Neuronal stem cell (in vitro differentiated cells): ENCODE measurements at places on chromosomes 6 and 20.

- no peak for DNase-seq
Observed at GRCh38 chr20:53693262-53693871, 99.7 kb upstream of the ZNF217 start.

- DNase-seq: no peak
Observed at GRCh38 chr20:51417250-51418136, 125.0 kb downstream of the NFATC2 start.

DNA sequence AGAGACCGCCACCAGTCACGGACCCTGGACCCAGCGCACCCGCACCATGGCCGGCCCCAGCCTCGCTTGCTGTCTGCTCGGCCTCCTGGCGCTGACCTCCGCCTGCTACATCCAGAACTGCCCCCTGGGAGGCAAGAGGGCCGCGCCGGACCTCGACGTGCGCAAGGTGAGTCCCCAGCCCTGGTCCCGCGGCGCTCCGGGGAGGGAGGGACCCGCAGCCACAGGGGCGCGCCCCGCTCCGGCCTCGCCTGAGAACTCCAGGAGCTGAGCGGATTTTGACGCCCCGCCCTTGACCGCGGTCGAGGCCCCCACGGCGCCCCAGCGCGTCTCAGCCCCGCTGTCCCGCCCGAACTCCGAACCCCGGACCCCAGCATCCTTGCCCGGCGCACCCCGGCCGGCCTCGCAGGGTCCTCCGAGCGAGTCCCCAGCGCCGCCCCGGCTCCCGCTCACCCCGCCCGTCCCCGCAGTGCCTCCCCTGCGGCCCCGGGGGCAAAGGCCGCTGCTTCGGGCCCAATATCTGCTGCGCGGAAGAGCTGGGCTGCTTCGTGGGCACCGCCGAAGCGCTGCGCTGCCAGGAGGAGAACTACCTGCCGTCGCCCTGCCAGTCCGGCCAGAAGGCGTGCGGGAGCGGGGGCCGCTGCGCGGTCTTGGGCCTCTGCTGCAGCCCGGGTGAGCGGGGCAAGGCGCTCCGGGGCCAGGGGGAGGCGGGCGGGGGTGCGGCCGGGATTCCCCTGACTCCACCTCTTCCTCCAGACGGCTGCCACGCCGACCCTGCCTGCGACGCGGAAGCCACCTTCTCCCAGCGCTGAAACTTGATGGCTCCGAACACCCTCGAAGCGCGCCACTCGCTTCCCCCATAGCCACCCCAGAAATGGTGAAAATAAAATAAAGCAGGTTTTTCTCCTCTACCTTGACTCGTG, at the start of gene OXT:
TSS of gene OXT (plus strand) at position 11 of the 920 bp plus-strand sequence. CDS start at position 47, 36 bp downstream.
- DNase-seq: no peak

- DNase-seq: peak; percentile 11
Observed at GRCh38 chr6:48628316-48628715, 517.3 kb upstream of the PTCHD4 start.

DNA sequence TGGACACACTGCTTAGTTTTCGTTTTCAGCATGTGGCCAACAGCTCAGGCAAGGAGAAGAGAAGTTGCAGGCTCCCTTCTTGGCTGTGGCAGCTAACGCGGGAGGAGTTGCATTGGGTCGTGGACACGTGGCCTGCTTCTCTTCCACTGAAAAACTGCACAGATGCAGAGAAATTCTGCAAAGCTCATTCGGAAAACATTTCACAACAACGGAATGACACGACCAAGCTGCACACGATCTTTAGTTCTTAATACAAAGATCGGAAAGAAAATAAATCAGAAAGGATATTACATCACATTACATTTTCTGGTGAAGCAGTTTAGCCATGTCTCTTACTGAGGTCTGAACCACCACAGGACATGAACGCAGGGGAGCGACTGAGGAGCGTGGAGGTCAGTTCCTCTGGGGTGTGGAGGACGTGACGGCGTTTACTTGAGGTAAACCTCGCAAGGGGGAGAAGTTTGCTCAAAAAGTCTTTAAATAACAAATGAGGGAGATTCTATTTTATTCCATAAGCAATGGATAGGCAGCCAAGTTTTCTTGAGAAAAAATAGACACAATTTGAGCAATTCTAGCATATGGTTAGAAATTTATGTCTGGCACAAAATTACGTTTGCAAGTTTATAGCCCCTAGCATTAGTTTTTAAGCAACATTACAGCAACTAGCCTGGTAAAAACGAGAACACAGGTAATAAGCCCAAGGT, 178.3 kb downstream of the THBS2 start:
- DNase-seq: no peak

- DNase-seq: no peak
Observed at GRCh38 chr6:16035488-16036080, 93.3 kb upstream of the MYLIP start.

DNA sequence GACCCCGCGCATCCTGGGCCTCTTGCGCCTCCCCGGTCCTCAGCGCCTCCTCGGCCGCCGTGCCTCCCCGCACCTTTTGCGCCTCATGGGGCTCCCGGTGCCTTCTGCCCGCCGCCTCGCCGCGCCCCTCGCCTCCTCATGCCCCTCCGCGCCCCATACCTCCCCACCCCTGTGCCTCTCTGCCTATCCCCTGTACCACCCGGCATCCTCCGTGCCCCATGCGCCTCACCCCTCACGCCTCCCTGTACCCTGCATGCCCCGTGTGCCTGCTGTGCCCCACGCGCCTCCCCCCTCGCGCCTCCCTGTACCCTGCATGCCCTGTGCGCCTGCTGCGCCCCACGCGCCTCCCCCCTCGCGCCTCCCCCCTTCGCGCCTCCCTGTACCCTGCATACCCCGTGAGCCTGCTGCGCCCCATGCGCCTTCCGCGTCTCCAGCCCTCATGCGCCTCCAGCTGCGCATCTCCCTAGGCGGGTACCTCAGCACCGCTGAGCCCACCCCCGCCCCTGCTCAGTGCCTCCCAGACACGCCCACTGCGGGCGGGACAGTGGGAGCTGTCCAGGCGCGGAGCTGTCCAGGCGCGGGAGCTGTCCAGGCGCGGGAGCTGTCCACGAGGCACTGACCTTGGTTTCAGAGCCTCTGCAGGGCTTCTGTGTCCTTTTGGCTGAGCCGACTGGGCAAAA, 37.1 kb downstream of the IGF2R start:
- DNase-seq: no peak

DNA sequence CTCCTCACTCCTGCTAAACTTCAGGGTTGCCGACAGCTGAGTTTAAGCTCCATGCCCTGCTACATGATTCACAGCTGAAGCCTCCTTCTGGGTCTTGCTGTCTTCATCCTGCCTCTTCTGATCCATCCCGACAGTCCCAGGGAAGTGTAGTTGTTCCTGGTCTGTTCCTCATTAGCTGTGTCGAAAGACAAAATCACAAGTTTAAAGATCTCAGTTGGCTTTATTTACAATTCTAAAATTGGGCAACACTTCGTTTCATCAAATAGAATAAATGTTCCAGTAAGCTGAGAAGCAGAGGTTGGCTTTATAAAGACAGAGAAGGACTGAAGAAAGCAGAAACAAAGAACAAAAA, 4.1 kb upstream of the SLC2A10 start:
- DNase-seq: no peak

- DNase-seq: no peak
Observed at GRCh38 chr20:37991908-37992307, 41.3 kb downstream of the TTI1 start.

GRCh38 chr6:120173250-120173649, 823.7 kb upstream of the MAN1A1 start:
- DNase-seq: no peak

DNA sequence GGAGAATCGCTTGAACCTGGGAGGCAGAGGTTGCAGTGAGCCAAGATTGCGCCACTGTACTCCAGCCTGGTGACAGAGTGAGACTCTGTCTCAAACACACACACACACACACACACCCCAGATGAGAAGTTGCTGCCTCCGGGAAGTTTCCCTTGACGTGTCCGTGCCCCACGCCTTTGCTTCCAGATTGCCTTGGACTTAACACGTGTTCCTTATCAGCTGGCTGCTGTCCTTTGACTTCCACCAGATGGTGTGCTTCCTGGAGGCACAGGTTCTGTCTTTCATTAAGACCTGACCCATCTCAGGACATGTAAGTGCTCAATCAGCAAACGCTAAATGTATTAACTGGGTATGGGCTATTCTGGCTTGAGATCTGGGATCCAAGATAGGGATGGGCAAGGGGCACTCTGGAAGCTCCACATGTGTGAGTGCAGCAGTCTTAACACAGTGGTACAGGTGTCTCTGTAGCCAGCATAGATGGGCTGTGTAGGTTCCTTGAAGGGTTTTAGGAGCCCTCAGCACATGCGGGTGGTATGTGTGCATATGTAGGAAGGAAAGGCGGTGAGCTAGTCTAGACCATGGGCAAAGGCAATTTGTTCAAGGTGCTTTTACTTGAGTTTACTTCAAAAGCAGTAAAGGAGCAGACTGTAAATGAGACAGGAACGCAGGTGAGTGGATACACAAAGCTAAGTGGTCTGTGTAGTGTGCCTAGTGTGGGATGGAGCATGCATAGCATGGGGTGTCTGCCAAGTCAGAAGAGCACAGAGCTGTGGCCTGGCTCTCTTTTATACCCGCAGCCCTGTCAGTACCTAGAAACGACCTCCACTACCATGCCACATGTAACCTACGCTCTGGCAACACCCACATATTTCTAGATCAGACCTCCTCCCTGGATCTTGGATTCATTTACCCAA, 11.6 kb downstream of the PIGT start:
- no peak for DNase-seq

DNA sequence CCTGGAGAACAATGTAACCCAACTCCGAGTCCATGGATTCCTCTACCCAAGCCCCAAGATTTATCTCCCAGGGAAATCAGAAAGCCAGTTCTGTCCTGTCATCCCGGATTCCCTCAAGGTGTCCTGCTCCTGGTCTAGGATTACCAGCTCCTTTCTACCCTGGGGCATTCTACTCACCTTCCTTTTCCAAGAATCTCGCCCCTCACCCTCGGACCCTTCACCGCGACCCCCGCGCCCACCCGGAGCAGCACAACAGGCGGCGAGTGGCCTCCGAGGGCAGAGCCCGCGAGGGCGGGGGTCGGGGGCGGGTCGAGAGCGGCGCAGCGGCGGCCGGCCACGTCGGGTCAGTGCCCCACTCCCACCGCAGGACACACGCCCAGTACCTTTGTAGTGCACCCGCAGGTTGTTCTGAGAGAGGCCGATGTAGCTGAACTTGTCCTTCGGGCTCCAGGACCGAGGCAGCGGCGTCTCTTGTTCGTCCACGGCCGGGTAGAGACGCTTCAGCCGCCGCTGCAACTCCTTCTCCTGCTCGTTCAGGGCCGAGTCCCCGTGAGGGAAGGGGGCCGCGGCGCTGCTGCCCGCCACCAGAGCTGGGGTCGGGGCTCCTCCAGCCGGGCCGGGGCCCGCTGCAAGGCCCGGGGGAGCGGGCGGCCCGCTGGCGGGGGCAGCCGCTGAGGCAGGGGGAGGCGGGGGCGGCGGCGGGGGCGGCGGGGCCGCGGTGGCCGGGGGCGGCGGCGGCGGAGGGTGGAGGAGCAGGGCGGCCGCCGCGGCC, 897 bp downstream of the RANBP9 start:
- peak; percentile 49 for DNase-seq

GRCh38 chr20:24762791-24763350, 186.2 kb upstream of the CST7 start:
- DNase-seq: no peak

GRCh38 chr20:3326779-3327521, 80.5 kb downstream of the DNAAF9 start:
- no peak for DNase-seq

GRCh38 chr20:834151-834746, 734 bp downstream of the FAM110A start:
- no peak for DNase-seq

DNA sequence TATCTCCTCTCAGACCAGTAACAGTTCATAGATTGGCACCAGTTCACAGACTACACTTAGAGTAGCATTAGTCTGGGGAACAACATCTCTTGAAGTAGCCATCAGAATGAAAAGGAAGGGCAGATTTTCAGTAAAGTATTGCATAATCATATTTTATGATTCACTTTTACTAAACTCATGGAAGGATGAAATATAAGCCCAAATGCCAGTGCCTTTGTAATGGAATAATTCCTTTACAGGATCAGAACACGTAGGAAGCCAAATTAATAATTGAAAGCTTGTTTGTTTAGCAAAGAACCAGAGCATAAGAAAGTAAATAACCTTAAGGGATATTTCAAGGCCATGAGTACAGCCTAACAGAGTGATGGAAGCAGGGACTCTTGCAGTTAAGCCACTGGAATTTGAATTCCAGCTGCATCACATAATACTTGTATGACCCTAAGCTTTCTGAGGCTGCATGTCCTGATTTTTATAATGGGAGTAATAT, 11.4 kb upstream of the LOC128125822 start:
- no peak for DNase-seq

- DNase-seq: no peak
Observed at GRCh38 chr6:71349976-71350615, 61.5 kb downstream of the OGFRL1 start.

DNA sequence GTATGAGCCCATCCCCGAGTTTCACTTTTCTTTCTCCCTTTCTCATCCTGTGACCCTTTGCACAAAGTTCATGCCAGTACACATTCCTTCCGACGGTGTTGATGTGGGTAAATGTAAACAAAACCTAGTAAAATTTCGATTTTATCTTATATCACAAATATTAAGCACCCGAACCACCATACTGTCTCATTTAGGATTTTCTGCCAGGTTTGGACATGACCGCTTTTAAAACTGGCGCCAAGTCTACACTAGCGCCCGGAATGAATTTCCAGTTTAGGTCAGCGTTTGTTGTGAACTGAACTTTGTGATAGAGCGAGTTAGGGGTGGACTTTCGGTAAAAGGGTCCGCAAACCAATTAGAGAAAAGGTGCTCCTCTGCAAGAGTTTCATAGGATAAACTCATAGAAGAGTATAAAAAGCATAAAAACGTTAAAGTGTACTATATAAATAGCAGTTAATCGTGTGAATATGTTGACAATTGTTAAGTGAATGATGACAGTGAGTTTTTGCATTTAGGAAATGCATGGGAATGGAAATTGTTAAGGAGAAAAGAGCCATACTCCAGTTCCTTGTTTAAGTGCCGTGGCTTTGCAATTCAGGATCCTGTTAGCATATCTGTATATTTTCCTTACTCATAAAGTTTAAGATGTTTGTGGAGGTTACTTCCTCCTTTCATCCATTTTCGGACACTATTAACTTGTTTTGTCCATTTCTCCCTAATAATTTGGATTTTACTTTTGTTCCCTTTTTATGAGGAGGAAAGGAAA, 937 bp downstream of the AKAP7 start:
- DNase-seq: no peak
